ENCODE measurements at places on chromosomes 3 and 15. TPM values are rescaled to one million over a fixed set of nuclear protein-coding genes. Genes with fewer than 3 reads are reported as not detected.
A peak's percentile ranks its signal among the peaks of the same experiment; 100 is the strongest.

DNA sequence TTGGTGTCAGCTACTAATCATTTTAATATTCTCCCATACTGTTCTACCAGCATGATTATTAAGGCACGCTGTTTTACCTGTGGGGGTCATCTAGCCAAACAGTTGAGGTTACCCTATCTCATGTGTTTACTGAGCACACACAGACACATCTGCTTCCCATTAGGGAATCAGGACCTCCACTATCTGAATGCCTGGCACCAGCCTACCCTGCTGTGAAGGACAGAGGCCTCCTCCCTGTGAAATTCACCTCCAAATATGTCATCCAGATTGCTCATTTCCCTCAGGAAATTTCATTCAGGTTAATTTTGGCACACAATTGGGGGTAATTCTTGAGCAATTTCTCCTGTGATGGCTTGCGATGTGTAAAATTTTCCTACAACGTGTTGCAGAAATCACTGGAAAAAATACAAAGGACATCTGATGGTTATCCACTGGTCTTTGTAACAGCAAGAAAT is 155.6 kb upstream of the NR2E3 start:
- peak; percentile 47 for DNase-seq

DNA sequence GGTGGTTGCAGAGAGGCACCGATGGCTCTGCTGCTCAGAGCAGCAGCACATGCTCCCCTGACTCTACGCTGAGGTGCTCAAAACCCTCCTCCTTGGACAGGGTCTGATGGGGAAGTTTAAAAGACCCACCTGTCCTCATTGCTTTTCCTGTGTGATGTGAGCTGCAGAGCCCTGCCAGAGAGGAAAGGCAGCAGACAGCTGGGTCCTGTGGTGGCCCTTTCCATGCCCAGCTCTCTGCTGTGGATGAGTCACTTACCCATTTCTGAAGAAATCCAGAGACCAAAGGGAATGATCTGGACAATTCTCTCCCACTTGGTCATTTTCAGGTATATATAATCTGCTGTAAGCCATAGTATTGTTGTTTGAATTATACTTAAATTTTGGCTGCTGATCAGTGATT is 121.7 kb downstream of the CHDH start:
- no peak for DNase-seq

DNA sequence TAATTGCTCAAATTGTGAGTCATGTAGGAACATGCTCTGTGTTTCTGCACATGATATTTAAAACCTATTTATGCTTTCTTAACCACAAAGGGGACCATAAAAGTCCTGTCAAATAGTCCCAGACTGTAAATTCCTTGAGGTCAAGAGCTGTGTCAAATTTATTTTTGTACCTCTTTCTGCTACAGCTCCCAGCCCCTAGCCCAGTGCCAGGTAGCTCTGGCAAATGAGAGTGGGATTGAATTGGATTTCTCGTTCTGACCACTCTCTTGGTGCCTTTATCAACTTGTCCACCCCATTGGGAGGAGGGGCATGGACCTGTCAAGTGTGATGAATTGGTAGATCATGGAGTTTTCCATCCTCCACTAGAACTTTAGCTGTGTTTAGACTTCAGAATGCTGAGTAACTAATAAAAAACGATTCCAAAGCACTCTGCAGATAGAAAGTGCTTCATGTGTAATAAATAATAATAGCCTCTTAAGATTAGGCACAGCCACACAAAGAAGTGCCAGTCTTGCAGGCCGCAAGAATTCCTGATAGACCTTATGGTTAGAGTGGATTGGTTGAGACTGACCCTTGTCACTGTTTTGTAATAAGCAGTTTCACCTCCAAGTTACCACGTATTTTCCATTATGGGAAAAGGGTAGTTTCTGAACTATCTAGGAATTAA is 120.4 kb downstream of the LPP start:
- DNase-seq: no peak

DNA sequence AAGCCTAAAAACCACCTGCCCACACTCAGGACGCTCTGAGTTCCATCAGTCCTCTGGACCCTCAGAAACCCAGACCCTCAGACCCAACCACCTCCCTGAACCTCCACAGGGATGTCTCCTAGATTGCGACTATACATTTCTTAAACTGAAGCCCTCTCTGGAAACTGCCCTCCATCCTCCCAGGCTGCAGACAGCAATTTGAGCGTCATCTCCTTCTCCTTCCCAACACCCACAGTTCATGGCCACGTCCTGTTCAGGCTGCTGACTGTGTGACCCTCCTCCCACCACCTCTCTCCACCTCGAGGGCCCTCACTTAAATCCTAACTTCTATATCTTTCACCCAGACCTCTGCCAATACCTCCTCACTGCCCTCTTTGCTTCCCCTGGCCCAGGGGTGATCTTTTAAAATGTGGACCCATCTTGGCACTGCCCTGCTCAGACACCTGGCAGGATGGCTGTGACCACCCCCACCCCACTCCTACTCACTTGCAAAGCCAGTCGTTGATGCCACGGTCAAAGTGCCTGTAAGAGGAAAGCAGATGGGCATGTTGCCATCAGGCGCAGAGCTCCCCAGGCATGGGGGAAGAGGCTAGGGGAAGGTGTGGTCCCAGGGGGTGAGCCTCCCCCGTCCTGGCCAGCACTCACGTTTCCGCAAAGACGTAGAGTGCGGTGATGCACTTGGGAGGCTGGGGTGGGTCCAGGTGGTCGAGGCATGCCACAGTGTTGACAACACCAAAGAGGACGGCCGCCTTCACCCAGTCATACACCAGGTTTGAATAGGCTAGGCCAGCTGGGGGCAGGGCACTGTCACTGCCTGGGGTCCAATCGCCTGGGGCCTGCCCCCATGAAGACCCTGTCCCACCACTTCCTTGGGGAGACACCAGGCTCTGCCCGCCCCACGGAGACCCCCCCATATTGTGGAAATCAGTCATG is 6.0 kb downstream of the HHATL start:
- DNase-seq: peak; percentile 9

RGMA gene
- polyA plus RNA-seq: 0.76 TPM

Data from SK-N-SH (cell line).